Activated CD4-positive, alpha-beta memory T cell treated with anti-CD3 and anti-CD28 coated beads, Interleukin-2, amount 10 ng/mL, durations not matched to agents 7 days and 5 days (primary cell): ENCODE measurements at places on chromosomes 4 and X. TPM values are rescaled to one million over a fixed set of nuclear protein-coding genes. Genes with fewer than 3 reads are reported as not detected.

DNA sequence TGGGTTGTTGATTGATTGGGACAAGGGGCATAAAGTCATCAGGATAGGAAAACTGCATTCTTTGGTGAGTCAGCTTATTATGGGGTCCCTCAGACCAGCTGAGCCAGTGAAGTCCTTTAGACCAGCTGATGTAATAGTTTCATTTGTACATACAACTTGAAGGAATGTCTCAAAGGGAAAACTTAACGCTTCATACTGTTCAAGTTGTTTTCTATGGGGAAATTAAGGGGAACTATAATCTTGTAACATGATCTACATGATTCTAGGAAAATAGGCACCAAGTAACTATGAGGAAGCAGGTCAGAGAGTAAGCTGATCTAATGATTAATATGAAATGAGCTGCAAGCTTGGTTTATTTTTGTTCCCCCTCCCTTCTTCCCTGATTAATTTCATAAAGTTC, 175.1 kb upstream of the GRID2 start:
- DNase-seq: no peak

GRCh38 chr4:53987761-53988171, 76.6 kb downstream of the CHIC2 start:
- DNase-seq: no peak

DNA sequence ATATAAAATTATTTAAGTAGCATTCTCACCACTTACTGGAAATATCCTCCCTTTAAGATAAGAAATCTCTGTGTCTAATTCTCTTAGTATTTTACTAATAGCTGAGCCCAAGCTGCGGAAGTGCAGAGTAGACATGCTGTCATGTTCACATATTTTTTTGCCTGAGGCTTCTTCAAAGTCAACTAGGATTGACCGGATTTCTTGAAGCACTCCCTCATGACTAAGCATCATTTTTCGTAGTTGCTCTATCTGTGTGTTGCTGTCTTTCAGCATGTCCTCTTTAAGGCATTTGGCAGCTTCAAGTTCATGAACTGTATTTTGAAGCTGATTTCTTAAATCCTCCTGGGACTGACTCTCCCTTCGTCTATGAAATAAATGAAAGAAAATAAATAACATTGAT, 36.9 kb downstream of the CCDC158 start:
- DNase-seq: no peak

DNA sequence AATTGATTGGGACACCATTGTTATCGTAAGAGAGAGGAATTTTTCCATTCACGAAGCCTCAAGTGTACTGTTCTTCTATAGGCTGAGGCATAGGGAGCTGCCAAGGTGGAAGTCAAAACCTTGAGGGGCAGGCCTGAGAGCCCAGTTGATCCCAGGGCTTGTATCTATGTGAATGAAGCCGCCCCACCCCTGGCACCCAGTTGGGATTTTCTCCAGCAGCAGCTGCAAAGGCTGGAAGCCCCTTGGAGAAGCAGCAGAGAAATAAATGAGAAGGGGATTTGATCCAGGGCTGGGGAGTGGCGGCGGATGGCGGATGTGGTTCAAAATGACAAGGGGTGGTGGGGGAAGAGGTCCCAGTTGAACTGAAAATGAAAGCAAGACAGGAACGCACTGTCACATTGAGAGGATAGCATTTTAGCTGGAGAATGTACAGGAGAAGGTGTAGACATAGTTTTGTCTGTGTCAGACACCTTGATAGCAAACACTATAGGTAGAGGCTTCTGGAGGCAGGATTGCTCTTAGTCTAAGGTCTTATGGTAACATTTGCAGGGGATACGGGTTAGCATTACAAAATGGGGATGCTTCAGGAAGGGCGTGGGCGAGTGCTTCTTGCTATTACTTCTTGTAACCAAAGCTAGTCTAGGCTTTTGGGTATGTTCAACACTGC, 32.6 kb downstream of the DOCK11 start:
- peak; percentile 69 for DNase-seq

DNA sequence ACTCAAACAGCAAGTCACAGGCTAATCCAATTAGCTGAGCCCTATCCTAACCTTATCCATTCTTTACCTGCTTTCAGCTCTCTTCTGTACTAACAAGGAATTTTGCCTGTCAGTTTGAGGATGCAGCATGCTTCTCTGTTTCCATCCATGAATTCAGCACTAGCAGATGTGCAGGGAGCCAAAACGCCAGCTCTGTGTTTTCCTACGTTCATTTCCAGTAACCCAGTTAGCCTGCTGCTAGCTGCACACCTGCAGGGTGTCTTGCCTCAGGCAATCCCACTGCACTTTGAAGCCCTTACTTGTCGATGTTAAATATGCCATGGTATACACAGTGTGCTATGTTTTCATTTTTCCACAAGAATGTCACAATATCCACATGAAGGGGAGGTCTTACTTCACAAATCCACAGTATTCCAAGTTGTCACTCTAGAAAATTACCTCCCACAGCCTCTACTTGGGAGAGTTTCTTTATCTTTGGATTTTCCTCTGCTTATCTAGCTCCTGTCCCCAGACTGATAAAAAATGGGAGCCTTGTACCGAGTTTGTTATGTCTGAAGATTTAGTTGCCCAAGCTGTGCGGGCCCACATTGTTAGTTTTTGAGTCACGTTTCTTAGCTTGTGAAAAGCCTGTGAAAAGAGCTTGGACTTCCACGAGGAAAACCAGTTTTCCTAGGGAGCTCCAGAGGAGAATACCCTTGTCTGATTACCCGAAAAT, 127.6 kb upstream of the HHIP start:
- DNase-seq: no peak

Gene XAGE2
- total RNA-seq: not detected

Gene MMRN1
- total RNA-seq: 1.2 TPM

DNA sequence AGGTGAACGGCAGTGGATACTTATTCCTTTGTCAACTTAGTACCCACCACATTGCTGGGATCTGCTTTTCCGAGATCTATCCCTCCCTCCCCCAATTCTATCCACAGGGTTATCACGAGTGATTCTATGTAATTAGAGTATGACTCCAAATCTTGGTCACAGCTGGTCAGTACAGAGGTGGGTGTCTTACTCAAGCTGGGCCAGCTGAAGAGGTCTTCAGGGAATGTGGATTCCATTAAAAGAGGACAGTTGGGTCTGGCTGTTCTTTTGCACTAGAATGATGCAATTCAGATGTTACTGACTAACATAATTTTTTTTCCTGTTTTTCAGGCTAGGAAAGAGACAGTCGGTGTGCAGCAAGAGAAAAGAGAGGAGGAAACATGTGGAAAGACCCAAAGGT, 92.3 kb downstream of the HS3ST1 start:
- no peak for DNase-seq

DNA sequence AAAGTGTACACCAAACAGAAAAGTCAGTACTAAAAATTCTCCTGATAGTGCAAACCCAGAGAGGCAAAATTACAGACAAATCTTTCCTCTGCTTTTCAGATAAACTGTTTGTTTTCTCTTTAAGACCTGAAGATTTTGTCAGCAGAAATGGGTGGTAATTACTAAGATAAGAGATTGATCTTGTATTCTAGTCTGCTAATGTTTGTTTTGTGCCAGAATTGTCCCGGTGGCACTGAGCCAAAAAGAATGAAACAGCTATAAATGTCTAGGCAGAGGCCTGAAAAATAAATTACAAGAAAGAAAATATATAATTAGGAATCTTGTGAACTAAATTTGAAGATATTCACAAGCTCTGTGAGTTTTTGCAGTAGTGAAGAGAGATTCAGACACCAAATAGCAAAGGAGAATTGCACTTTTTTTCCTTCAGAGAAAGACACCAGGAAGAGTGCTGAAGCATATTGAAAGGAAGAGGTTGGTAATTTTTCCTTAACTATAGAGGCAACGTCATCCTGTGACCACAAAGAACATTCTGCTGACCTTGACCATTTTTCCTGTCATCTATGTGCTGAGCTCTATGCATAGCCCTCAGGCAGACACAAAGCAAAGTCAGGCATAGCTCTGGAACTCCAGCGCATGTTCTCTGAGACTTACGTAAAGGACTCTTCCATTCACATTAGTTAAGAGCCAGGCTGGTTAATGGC, 314.5 kb upstream of the RASGEF1B start:
- DNase-seq: no peak

- DNase-seq: no peak
These were observed 2.8 kb upstream of the RUFY3 start for GRCh38 chr4:70718811-70719604.

Gene DDX53
- total RNA-seq: not detected

Gene SSX3
- total RNA-seq: not detected

DNA sequence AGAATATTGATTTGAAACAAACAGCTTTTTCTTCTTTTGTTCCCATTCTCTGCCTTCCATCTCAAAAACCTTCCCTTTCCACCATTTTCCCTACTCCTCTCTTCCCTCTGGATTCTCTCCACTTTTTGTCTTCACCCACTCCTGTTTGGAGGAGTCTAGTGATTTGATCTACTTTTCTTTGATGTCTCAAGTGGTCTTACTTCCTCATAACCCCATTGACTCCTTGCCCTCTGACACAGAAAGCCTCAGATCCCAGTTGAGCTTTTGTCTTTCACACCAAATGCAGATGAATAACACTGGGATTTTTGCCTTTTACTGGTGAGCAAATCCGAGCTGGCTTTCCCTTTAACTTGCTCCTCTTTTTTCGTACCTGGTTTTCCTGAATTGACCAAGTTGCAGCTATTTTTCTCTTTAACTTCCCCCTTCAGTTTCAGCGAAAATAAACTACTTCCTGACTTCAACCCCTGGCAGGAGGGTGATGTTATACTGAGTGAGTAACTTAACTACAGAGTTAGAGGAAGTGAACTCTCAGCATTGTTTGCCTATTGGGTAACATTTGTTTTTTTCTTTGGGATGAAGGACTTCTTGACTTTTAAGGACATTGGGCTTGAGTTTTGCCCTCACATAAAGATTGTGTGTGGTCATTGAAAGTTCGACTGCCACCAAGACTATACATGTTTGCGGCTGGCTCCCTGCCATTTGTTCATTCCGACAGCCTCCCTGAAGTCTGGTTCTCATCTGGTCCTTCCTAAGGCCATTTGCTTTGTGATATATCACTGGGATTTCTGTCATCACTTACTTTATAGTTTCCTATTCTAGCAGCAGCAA, 392.8 kb upstream of the NR3C2 start:
- DNase-seq: no peak

DNA sequence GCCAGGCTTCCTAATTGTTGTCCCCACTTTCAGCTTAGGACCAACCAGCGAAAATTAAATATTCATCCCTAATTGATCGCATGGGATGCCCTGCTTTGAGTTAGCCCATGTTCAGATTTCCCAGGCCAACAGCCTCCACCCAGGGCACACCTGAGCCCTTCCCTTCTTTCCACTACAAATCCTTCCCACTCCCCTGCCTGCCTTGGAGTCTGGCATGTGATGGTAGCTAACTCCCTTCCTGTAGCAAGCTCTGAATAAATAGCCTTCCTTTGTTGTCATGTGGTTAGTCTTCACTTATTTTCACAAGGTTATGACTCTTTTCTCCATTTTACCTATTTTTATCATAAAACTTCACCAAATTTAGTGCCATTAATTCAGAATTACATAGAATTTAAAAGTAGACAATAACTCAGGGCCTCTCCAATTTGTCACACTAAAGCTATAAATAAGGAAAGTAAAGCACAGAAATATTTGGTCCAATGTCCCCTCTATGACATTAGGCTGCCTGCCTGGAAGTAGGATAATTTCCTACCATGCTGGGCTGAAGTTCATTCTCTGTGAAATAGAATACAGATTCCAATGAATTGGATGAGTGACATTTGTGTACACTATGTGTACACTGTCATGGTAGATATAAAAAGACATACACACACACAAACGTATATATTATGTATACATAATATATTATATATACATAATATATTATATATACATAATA, 166.4 kb upstream of the CPEB2 start:
- DNase-seq: no peak

GRCh38 chrX:10648614-10649013, 28.2 kb upstream of the MID1 start:
- DNase-seq: no peak

GRCh38 chrX:149720021-149720689, 8.3 kb downstream of the MAGEA11 start:
- DNase-seq: no peak

- DNase-seq: no peak
These were observed 10.3 kb upstream of the CXCL2 start for GRCh38 chr4:74109116-74109869.

GRCh38 chr4:101068115-101068514, 279.2 kb downstream of the PPP3CA start:
- DNase-seq: no peak

Gene PAGE4
- total RNA-seq: not detected

Gene GRIA2
- not detected for total RNA-seq

Gene IBSP
- total RNA-seq: not detected

Gene NFKB1
- total RNA-seq: 88.1 TPM

DNA sequence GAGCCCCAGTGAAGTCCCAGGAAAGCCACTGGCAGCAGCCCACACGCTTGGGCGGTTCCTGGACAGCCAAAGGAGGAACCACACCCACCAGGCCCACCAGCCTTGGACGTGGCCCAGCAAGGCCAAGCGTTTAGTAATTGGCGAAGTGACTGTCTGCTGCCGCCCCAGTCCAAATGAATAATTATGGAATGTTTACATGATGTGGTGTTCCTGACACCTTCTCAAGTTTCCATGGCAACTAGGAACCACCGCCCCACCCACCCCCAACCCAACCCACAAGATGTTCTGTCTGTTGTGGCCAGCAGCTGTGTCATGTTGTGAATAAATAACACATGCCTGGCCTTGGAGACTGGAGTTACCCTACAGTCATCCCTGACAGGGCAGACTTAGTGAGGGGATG, 22.3 kb downstream of the APLN start:
- DNase-seq: no peak

DNA sequence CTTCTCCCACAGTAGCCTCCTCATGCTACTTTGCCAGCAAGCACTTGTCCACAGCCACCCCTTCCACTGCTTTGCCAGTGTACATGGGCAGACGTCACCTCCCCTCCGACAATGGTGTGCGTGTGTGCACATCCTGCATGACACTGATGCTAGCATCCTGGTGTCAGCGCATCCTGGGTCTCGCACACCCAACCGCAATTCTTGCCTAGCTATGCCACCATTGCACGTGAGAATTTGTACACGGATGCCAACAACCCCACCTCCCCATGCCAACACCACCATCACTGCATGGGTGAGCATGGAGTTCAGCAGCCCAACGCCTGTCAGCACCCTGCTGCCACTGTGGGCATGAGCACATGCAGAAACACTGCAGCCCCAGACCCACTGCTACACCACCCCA, 550.0 kb downstream of the STPG2 start:
- no peak for DNase-seq

Gene MAGEA2
- total RNA-seq: not detected

DNA sequence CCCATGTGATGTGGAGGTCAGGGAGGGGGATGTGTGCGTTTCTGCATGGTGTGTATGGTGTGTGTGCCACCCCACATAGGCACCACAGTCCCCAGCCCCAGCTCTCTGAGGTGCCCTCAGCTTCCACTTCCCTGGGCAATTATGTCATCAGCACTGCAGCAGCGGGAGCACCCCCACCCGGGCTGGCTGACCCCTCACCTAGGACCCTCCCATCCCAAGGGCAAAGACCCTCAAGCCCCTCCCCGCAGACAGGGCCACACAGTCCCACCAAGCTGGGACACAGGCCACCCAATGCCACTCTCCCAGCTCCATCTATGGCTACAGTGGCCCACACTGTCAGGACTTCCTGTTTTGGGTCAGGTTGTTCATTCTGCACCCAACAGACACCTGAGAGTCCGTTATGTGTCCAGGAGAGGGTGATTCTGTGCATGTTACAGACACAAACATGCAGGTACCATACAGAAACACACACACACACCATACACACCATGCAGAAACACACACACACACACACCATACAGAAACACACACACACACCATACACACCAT, 75.2 kb downstream of the JAKMIP1 start:
- no peak for DNase-seq

GRCh38 chr4:145829629-145830395, 108.8 kb downstream of the ZNF827 start:
- no peak for DNase-seq

- no peak for DNase-seq
These were observed 54.4 kb downstream of the KLHL13 start for GRCh38 chrX:118062048-118062789.
